ENCODE measurements at places on chromosomes 12 and 14. TPM values are rescaled to one million over a fixed set of nuclear protein-coding genes. Genes with fewer than 3 reads are reported as not detected.

The EPYC gene
- polyA plus RNA-seq = not detected

The CLEC1B gene
- polyA plus RNA-seq = 1.6 TPM

The CEBPE gene
- polyA plus RNA-seq = 0.10 TPM

The CIROP gene
- 0.06 TPM for polyA plus RNA-seq

DNA sequence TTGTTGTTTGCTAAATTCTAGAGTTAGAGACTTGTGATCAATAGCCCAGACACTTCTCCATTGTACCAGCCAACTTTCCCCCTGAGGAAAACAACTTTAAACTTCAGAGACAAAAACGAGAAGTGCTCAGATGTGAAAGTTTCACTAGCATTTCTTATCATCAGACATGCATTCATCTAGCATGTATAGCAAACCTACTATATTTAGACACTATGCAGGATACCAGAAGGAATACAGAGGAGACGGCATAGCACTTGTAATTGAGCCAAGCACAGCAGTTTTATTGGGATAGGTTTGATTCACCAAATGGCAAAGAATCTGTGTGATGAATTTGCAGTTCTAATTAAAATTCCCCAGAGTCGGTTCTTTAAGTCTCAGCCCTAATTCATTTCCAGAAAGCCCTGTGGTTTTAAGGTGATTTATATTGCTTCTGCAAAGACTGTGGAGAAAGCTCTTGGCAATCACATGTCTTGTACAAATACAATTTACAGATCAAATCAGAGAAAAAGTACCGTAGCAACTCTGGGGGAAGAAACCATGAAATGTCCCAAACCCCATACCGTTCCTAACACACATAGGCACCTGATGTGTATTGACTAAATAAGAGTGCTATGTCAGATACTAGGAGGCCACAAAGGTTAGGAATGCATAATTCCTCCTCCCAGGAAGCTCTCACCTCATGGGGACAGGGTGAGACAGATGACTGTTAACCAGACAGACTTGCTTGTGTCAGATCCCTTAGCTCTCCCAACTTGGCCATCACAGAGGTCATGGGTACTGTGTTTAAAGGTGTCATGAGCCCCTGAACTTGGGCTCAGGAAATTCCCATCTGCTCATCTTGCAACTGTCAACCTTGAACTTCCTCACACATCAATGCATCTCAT lies 69.6 kb upstream of the KRAS start:
- no peak for DNase-seq

- no peak for DNase-seq
Observed at GRCh38 chr12:49322367-49322707, 718 bp upstream of the TROAP start.

DNA sequence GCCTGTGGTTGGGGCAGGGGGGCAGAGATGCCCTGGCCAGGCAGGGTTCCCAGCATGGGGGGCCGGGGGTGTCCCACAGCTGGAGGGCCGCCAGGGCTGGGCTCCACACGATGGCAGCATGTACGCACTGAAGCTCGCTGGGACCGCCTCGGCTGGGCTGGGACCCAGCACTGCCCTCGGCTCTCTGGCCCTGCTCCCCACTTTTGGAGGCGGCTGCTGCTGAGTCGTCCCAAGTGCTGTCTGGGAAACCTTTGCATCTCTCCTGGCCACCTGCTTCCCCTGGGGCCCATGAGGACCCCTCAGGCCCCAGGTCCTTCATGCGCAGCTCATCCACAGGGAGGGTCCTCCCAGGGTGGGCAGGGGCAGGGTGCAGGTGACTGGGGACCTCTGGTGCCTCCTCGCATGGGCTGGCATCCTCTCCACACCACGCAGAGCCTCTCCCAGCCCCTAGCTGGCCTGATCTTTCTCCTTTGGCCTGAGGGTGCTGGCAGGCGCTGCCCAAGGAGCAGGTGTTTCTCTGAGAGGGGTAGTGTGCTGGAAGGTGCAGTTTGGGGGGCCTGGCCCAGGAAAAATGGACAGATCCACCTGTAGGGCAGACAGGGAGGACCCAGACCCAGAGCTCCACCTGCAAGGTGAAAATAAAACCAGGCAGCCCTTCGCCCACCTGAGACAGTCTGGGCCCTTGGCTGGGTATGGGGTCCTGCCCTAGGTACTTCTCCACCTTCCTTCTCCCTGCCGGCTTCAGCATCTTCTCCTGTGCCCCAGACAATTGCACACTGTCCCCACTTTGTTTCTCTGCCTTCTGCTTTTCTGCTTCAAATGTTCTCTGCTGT lies 46.9 kb downstream of the DLK1 start:
- DNase-seq = no peak

DNA sequence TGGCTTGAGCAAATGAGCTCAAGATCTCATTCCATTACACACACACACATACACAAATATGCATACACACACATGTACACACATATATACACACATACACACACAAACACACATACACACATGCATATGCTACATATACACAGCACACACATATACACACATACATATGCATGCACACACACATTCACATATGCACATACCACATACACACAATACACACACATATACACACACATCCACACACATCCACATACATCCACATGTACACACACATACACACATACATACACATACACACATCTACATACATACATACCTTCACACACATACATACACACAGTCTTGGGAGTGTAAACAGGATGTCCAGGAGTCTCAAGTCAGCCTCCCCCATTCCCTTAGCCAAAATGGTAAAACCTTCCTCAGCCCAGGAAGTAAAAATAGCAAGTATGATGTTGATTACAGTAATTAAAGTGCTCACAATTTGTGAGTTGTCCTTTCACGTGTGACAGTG lies 12.8 kb downstream of the HHIPL1 start:
- DNase-seq = no peak

DNA sequence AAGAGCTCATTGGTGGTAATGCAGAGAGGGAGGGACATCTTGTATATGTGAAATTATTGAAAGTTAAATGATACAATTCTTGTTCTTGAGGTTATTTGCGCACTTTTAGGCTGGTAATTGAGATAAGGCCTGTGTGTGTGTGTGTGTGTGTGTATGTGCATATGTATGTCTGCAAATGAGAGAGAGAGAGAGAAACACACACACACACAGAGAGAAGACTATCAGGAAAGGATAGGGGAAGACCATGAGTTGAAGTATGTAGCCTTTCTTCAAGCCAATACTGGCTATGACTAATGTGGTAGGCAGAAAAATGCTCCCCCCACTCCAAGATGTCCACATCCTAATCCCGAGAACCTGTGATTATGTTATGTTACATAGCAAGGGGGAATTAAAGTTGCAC lies 52.7 kb upstream of the DCD start:
- no peak for DNase-seq

GRCh38 chr14:89746654-89747053 lies 207.9 kb downstream of the EFCAB11 start:
- DNase-seq = no peak

DNA sequence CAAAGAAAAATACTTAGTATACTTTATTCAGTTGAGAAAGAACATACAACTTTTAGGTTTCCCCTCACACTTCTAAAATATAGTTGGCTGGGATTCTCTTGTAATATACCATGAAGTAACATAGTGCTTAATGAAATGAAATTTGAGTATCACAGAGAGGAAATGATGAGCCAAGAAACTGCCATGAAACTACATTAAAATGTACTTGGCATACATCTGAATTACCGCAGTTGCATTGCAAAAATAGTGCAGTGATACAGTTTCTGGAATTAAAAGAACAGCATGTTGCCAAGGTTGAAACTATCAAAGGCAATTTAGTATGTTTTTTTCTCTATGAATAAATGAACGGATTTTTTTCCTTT lies 389.2 kb downstream of the TMEM117 start:
- no peak for DNase-seq

GRCh38 chr12:116319898-116320621 lies 42.6 kb upstream of the MED13L start:
- DNase-seq = no peak

GRCh38 chr12:54363618-54364017 lies 668 bp downstream of the GPR84 start:
- DNase-seq = no peak

DNA sequence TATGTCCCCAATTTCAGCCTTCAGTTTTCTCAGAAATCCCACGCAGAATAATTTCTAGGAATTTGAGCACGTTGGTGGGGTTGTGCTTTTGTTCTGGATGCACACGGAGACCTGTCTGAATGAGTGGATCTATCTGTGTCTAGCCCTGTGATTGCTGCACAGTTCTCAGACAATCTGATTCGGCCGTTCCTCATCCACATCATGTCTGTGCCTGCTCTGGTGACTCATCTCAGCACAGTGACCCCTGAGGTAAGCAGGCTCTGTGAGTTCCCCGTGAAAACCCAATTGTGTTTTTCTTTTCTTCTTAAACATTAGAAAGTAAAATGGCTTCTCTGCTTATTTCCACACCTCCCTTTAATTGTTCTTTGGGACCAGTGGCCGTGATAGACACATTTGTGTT lies 20.2 kb downstream of the UBE3B start:
- no peak for DNase-seq

Data from renal pelvis (tissue), 12 donors.